ENCODE measurements at places on chromosomes 3 and 15.
A peak's percentile ranks its signal among the peaks of the same experiment; 100 is the strongest.

DNA sequence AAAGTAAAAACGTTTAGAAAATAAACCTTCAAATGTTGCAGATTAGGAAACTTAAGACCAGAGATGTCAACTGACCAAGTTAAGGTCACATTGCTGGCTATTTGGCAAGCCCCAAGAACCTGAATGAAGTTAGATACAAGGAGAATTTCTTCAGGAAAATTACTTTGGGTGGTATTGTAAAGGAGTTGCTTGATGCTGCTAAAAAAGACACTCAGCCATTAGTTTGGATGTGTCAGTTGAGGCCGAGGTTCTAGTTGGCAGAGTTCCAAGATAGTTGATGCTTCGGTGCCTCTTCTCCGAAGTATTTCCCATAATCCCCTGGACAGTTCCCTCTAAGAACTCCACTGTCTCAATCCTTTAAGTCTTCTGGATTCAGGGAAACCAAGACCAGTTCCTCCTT is 24.3 kb downstream of the SIAH2 start:
- peak; percentile 69 for DNase-seq

- no peak for DNase-seq
Measured at GRCh38 chr3:113662824-113663223, 33.6 kb downstream of the USF3 start.

DNA sequence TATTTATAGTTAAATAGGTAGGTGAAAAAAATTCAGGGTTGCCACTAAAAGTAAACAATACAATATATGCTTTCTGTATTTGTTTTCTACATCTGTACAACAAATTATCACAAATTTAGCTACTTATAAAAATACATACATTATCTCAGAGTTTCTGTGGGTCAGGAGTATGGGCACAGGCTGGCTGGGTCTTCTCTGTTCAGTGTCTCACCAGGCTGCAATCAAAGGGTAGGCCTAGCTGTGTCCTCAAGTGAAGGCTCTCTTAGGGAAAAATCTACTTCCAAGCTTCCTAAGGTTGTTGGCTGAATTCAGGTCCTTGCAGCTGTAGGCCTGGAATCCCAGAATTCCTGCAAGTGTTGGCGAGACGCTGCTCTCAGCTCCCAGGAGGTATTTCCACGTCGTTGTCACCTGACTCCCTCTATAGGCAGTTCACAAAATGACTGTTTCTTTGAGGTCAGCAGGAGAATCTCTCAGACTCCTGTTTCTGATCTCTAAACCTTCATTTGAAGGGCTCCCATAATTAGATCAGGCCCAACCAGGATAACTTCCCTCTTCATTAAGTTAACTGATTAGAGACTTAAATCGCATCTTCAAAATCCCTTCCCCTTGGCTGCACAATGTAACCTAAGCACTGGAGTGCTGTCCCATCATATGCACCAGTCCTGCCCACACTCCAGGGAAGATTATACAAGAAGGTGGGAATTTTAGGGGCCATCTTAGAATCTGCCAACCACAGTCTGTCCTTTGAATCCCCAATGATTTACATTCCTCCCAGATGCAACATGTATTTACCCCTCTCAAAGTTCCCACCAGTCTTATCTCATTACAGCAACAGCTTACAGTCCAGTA is 296.6 kb downstream of the SUCLG2 start:
- DNase-seq: peak; percentile 55

DNA sequence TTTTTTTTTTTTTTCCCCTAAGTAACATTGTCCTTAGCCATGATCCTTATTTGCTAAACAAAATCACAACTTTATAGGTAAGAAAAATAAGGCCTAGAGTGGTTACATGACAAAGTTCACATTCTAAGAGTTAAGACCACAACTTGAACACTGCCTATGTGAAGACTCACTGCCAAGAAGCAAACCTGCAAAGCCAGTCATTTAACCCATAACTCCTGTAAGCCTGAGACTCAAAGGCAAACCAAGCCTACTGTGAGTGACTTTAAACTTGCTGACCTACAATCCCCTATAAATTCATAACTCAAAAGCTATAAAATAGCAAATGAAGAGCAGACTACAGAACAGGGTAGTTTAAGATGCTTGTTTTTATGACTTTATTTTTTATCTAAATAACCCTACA is 12.9 kb upstream of the ANKRD28 start:
- DNase-seq: no peak

DNA sequence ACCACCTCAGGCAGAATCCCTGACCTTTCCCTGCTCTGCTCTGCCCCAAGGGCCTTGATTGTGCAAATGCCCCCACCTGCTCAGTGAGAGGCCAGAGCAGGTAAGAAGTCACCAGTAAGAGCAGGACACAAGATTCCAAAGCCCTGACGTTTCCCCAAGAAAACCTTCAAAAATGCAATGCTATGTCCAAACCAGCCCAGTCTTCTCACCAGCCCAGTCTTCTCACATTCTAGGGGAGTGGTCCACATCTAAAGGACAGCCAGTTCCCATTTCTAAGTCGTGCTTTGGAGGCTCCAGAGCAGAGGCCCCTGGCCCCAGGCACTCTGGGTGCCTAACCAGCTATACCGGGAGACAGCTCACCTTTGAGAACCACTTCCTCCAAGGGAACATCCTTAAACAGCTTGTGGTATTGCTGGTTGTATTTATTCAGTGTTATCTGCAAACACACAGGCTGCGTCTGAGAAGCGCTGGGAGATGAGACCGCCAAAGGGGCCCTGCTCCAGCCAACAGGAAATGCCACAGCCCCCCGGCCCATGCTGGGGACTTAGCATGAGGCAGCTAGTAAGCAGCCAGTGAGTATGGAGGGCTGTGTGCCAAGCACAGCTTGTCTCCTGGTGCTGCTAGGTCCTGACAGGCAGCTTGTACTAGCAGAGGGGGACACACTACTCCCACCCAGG is 29.3 kb downstream of the GRAMD2A start:
- DNase-seq: peak; percentile 38

DNA sequence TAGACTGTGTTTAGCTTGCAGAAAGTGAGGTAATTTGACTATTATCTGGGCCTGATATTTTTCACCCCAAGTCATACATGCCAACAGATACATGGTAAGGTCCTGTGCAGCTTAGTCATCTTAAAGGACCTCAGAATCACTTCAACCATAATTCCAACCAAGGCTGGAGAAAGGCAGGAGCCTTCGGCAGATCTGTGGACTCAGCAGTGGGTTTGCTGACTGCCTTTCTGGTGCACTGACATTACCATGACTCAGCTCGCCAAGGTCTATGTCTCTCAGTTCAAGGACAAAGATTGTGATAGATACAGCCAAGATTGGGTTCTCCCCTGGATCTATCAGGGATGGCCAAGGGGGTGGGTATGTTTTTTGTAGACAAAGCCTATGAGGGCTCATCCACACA is 32.7 kb downstream of the LYZL4 start:
- DNase-seq: no peak

All from amniotic epithelial cell (primary cell).